Inflammatory macrophage treated with lipopolysaccharide for 4 hours (primary cell): ENCODE measurements at places on chromosomes 7 and 10.

- DNase-seq, result no peak
These were observed 45.3 kb upstream of the SP8 start for GRCh38 chr7:20831956-20832355.

- no peak for DNase-seq
These were observed 489.4 kb downstream of the DNAJB9 start for GRCh38 chr7:109059089-109059488.

- DNase-seq, result no peak
These were observed 284.7 kb upstream of the SHH start for GRCh38 chr7:156096771-156097538.

DNA sequence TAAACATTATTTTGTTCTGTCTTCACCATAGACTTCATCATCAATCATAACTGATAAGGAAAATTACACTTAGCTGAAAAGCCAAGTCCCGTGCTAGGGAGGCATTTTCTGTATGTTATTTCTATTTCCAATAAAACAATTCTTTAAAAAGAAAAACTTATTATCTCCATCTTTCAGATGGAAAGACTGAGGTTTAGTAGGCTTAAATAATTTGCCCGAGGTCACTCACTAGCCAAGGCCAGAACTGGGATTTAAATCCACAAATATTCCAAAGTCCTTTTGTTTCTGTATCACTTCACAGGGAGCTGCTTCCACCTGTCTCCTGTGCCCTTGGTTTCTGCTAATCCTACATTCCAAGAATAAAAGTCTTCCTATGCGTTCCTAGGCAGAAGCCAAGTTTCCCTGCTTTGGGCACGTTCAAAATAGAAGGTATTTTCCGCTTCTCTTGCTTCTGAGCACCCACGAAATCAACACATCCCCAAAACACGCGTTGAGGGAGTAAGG, 732 bp downstream of the CPVL start:
- no peak for DNase-seq

DNA sequence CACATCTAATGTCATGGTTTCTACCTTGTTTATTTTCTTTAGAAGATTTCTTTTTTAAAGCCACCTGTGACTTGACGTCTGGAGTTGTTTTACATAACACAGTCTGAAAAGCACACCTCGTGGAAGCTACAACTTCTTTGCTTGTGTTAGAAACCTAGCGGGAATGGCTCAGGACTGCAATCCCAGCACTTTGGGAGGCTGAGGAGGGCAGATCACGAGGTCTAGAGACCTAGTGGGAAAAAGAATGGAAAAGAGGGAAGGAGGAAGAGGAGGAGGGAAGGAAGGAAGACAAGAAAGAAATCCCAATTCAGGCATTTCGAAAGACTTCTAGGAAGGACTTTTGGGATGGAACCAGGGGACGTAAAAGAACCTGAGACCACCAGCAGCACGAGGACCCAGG, 146.3 kb upstream of the CELF2 start:
- no peak for DNase-seq

DNA sequence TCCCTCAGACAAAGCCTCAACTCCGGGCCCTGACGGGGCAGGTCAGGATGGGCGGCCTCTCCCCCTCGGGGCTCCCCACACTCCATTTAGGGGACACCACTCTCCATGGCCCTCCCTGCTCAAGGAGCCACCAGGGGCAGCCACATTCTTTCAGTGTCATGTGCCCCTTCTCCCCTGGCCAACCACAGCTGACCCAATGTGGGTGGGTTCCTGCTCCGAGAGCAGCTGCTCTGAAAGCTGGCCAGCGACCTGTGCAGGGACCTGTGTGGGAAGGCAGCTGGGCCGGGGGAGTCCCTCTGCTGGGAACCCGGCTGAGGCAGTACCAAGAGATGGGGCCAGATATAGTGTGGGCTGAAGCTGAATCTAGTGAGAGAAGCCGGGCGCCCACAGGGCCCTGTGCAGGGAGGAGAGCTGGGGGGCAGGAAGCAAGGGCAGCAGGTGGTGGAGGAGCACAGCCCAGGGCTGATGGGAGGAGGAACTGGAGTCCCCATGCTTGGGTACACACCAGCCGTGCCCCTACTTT, 40.6 kb upstream of the NPFFR1 start:
- DNase-seq, result no peak

- DNase-seq, result no peak
These were observed 32.7 kb downstream of the DPY19L1 start for GRCh38 chr7:35004531-35005095.

DNA sequence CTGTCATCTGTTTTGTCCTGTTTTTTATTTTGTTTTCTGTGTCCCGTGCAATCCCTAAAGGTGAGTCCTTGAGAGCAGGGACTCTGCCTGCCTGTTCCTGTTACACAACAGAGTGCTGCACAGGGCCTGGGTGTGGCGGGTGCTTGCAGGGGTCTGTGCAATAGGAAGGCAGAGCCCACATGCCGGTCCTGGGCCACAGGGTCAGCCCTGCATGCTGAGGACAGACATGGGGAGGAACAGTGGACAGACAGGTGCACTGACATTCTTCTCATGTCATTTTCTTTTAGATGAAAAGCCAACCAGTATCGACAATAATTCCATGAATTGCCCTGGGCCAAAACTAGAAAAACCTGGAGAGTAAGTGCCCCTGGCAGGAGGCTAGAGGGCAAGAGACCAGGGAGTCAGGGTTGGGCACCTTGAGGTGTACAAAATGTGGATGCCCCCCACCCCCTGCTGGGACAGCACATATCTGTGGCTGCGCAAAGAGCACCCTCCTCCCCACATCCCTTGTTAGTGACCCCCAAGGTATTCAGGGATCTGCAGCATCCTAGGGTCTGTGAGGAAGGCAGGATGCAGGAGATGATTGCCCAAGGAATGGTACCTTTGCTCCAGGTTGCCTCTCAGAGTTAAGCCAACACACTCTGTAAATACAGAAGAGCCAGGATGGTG, 19.9 kb downstream of the ANTXRL start:
- DNase-seq, result no peak

DNA sequence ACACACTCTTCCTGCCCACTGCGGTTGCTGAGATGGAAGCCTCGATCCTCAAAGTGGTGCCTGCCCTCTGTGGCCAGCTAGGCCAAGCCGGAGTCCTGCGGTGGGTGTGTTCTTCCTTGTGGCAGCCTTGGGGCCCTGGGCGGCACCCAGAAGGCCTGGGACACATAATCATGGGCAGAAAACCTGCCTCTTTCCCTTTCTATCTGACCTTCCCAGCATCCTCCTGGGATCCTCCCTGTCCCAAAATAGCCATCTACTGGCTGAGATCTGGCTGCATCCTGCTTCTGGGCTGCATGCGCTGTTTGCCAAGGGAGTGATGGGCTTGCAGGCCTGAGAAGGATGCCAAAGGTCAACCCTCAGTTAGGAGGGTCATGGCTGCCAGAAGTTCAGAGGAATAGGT, 23.9 kb downstream of the COL13A1 start:
- DNase-seq, result no peak

DNA sequence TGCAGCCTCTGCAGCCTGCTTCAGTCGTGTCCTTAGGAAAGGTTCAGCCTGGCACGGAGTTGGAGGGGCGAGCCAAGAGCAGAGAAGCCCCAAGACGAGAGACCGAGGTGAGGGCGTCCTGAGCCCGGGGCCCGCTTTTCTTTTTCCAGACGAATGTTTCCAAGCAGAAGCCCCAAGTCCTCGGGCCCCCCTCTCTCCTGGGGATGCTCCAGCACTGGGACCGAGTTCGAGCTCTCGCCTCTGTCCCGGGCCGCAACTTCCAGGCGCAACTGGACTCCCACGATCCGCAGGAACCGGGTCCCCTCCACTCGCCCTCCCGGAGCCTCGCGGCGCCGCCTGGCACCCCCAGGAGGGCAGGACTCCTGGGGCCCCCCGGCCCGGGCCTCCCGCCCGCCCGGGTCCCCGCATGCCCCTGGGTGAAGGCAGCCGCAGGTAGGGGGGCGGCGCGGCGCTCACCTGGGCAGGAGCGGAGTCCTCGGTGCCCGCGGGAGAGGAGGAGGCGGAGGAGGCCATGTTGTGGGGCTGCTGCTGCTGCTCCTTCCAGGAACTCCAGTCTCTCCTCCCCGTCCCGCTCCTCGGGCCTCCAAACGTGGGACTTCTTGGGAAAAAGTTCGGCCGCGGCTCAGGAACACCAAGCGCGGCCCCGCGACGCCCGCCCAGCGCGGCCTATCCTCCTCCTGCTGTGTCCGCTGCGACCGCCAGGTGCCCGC, 45.3 kb upstream of the CDK1 start:
- DNase-seq, result no peak

DNA sequence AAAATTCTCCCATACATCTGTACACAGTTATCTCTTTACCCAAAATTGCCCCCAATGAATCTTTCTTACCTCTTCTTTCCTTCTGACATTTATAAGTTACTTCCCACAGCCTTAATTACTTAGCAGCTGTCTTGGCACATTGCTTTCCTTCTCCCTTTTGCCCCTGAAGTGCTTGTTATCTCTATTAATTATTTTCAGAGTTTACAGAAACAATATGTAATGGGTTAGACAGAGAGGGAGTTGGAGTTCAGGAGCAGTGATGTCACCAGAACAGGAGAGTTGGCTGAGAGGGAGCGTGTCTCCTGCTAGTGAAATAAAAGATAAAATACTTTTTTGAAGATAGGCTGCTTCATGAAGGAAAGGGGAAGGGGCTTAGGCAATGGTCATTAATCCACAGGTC, 57.4 kb downstream of the ITGB8 start:
- DNase-seq, result no peak

DNA sequence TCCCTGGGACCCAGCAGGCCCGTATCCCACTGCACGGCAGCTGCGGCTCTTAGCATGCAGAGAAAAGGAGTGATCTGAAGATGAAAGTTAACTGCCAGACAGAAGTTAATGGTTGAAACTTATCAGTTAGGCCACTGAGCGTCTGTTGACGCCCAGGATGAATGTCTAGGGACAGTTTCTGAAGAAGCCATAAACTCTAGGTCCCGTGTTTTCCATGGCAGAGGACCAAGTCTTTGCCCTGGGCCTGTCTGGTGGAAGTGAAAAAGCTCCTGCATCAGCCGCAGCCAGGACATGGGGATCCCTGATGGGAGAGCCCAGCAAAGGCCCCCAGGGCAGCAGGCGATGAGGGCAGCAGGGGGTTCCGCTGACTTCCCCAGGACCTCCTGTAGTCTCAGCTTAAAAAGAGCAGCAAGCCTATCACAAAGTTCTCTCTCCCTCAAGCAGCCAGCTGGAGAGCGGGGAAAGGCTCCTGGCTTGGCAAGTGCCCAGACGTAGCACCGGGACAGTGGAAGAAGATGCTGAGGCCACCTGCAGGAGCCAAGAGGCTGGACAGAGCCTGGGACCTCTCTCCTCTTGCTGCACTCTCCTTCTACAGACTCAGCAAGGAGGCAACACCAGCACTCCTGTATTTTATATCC, 79.6 kb downstream of the TNS3 start:
- no peak for DNase-seq

GRCh38 chr7:80040752-80041151, 93.9 kb upstream of the GNAI1 start:
- no peak for DNase-seq

- no peak for DNase-seq
These were observed 440 bp downstream of the JAKMIP3 start for GRCh38 chr10:132066186-132066585.

DNA sequence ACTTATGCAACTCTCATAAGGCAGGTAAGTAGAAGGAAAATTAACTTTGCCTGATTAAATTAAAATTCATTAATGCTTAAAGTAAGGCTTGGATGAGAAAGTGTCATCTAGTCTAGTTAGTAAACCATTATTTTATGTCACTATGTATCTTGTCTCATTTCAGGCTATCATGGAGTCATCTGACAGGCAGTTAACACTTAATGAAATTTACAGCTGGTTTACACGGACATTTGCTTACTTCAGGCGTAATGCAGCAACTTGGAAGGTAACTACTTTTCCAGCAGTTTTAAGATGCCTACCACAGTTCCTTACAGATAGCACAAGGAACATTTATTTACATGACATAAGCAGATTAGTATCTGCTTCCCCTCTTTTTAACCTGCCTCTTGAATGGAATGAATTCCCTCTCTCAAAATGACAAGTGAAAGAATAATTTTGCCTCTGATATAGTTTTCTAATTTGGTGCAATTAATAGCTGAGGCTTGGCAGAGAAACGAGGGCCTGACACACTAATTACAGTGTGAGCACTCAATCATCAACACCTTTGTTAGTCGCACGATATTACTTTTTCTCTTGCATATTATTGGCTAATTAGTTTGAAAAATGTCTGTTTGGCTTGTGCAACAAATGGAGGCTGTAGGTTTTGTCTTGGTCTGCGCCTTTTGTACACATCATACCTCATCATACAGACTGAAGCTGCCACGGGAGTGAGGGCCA, 245.0 kb downstream of the FOXP2 start:
- DNase-seq, result no peak

GRCh38 chr7:106247841-106248240, 36.9 kb downstream of the NAMPT start:
- no peak for DNase-seq

DNA sequence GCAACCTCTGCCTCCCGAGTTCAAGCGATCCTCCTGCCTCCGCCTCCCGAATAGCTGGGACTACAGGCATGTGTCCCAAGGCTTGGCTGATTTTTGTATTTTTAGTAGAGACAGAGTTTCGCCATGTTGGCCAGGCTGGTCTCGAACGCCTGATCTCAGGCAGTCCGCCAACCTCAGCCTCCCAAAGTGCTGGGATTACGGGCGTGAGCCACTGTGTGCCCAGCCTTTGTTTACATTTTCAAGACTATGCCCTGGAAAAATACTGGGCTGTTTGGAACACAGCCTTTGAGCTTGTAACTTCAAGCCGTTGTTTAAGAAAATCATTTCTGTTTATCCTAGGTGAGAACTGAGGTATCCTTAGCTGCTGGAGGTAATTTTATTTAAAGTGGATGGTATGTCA, 1.9 kb downstream of the ZKSCAN1 start:
- no peak for DNase-seq

DNA sequence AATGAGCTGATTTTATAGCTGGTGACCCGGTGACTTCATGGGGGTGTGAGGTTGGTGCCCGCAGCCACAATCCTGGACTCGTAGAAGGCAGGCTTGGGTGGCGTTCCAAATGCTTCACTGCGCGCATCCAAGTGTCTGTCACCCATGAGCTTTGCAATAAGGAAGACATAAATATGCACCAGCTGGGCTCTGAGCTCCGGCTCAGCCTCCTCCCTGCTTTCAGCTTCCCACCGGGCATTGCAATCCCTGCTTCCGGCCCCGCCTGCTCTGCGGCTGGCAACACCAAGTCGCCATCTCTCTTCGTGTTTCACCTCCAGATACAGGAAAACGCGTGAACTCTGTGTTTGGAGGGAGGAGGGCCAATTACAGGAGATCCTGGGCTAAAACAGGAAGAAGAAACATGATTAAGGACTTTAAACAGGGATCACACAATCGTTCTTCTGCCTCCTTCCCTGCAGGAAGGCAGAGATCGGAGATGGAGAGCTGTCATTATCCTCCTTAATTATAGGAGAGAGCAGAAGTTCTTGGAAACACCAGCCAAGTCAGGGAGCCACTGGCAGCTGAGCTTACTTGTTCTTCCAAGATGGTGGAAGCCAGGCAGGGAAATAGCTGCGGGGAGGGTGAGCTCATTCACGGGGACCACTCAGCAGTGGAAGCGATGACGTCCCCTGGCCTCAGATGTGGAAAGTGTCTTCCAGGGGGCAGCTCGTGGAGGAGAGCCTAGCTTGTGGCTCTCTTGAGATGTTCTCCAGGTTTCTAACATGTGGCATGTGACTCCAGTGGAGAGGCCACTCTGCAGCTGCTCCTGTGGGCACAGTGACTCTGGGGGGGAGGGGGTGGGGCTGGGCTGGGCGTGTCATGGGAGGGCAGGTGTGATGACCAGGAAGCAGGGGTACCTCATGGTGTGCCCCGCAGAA, 134.9 kb downstream of the CAMK1D start:
- DNase-seq, result no peak

- no peak for DNase-seq
These were observed 486.3 kb upstream of the PCDH15 start for GRCh38 chr10:55287346-55287745.

- no peak for DNase-seq
These were observed 970.1 kb upstream of the ZNF722 start for GRCh38 chr7:63028376-63029206.
